ENCODE measurements at places on chromosomes 2 and 18.

- DNase-seq, result no peak
These were observed 1.3 kb upstream of the ZNF516 start for GRCh38 chr18:76496194-76496890.

DNA sequence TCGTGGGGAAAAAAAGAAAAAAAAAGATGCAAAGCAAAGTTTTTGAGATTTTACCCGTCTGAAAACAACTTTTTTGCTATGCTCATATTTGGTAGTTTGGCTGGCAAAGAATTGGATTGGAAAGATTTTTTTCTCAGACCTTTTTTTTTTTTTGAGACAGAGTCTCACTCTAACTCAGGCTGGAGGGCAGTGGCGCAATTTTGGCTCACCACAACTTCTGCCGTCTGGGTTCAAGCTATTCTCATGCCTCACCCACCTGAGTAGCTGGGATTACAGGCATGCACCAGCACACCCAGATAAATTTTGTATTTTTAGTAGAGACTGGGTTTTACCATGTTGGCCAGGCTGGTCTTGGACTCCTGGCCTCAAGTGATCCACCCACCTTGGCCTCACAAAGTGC, 56.3 kb upstream of the TANC1 start:
- no peak for DNase-seq

DNA sequence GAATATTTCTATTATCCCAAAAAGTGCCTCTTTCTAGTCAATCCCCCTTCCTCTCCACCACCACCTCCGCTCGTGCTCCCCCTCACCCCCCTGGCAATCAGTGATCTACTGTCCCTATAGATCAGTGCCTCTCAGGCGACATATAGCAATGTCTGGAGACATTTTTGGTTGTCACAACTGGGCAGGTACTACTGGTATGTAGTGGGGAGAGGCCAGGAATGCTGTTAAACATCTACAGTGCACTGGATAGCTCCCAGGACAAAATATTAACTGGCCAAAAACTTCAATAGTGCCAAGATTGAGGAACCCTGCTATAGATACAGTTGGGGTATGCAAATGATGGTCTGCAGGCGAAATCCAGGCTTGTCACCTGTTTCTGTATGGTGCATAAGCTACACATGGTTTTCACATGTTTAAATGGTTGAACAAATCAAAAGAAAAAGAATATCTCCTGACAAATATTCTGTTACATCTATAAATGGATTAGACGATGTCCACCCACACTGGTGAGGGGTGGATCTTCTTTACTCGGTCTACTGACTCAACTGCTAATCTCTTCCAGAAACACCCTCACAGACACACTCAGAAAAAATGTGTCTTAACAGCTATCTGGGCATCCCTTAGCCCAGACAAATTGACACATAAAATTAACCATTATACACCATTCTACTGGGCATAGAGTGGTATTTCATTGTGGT, 25.5 kb downstream of the DPYSL5 start:
- DNase-seq, result no peak

- DNase-seq, result peak; percentile 70
These were observed 90.1 kb upstream of the TGFA start for GRCh38 chr2:70643715-70644114.

DNA sequence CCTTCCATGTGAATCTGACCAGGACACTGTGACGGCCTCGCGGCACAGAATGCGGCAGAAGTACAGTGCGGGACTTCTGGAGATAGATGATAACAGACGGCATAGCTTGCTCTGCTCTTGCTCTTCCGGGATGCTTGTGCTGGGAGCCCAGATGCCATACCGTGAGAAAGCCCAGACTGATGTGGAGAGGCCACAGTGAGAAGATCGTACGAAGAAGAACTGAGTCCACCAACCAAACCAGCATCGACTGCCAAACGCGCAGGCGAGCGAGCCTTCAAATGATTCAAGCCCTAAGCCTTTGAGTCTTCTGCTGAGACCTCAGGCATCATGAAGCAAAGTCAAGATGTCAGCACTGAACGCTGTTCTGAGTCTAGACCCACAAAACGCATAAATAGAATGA, 33.7 kb downstream of the DTNB start:
- DNase-seq, result no peak

Measured in NCI-H1694 treated with DMSO at 0.1 percent for 48 hours (cell line).